Sigmoid colon (tissue), 7 donors: ENCODE measurements at places on chromosomes 12 and 14. TPM values are rescaled to one million over a fixed set of nuclear protein-coding genes. Genes with fewer than 3 reads are reported as not detected.

SMOC1 gene
- not detected for total RNA-seq

- no peak for DNase-seq
These were observed 463.3 kb upstream of the FOXG1 start for GRCh38 chr14:28303248-28303647.

- peak; percentile 92 for DNase-seq
These were observed at the start of gene GLIPR1 for GRCh38 chr12:75480469-75480949. GLIPR1 (plus strand) TSS chr12:75480755; CDS start chr12:75480881, 126 bp downstream.

GRCh38 chr12:81077686-81078441, at the start of gene ACSS3:
ACSS3 (plus strand) TSS chr12:81078079; CDS start chr12:81078121, 42 bp downstream.
- DNase-seq, result peak; percentile 74

- no peak for DNase-seq
These were observed 144.2 kb downstream of the SLC38A6 start for GRCh38 chr14:61125041-61125866.

DNA sequence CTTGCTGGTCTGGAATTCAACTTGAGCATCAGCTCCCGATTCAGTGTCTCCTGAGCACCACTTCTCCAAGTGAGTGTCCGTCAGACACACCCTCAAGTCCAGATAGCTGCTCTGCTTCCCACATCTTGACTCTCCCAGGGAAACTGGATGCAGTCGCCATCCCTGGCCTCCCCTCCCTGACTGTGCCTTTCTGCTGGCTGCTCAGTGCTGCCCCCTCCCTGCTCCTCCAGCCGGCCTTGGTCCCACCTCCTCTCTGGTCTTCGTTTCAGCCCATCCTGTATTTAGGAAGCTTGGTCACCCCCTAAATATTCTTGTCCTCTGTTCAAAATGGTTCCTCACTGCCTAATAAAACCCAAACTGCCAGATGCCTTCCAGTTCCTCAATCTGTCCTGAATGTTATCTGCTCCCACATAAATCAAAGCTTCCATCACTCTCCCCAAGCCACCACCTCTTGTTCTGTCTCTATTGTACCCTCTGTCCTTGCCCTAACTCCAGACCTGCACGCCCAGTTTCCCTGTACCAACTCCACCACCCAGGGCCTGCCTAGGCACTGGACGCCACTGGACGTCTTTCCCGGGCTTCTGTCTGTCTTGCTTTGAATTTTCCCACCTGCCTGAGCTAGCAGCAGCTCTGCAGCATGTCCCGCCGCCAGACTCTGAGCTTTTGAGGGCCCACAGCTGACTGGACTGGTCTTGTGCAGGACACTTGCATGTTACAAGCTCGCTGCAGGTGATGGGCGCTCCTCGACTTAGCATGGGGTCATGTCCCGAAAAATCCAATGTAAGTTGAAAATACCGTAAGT, 33.8 kb downstream of the CCDC92 start:
- DNase-seq, result no peak

FGF23 gene
- not detected for total RNA-seq

DNA sequence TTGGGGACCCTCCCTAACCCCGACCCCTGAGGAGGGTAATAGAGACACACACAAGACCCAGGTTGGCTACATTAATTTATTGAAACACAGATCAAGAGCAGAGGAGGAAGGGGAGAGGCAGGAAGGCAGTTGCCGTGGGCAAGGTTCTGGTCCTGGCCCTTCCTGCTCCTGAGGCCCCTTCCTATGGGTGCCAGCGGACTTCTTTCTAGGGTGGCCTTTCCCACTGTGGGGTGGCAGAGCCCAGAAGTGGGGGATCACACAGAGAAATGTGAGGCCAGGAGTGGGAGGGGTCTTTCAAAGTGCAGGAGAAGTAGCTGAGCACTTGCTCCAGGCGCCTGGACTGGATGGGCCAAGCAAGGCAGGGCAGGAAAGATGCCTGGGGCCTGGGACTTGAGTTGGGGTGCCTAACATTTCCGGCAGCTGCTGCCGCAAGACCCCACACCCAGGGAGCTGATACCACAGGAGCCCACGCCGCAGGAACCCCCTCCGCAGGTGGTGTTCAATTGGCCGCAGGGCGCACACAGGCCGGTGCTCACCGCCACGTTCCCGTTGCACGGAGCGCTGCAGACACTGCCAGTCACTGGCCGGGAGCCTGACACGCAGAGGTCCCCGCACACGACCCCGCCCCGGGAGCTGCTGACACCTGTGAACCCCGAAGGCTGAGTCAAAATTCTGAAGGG, 5.3 kb downstream of the KRT81 start:
- DNase-seq, result no peak

DNA sequence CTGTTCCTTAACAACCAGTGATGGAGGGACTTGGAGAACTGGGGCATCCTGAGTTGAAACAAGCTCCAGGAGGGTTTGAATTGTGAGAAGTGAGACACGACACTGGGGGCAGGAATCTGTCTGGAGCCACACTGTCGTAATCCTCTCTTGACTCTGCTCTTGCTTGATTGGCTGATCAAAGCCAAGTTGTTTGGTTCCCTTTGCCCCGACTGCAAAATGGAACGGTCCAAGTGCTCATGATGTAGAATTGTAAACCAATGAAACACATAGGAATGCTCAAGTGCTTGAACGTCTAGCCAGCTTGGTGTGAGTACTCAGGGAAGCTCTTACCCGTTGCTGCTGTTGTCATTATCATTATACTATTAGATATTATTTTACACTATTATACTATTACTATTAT, 98.1 kb downstream of the TMEM132C start:
- DNase-seq, result no peak

DNA sequence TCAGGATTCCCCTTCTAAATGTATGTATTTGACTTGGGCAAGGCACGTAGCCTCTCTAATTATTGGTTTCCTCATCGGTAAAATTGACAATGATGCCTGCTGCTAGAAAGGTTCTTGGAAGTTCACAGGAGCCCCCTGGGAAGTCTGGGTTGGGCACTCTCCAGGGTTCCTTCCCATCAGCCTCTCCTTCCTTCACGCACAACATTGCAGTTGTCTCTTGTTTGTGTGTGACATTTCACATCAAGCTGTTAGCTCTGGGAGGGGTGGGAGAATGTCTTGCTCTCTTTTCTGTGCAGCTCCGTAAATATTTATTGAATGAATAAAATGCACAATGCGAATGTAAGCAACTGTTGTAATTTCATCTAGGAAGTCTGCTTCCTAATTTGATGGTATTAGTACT, 153.2 kb upstream of the PRICKLE1 start:
- no peak for DNase-seq

- peak; percentile 66 for DNase-seq
These were observed 353.6 kb downstream of the TMTC2 start for GRCh38 chr12:83040339-83040738.

GRCh38 chr12:10121278-10121677, 8.7 kb downstream of the CLEC7A start:
- no peak for DNase-seq

DNA sequence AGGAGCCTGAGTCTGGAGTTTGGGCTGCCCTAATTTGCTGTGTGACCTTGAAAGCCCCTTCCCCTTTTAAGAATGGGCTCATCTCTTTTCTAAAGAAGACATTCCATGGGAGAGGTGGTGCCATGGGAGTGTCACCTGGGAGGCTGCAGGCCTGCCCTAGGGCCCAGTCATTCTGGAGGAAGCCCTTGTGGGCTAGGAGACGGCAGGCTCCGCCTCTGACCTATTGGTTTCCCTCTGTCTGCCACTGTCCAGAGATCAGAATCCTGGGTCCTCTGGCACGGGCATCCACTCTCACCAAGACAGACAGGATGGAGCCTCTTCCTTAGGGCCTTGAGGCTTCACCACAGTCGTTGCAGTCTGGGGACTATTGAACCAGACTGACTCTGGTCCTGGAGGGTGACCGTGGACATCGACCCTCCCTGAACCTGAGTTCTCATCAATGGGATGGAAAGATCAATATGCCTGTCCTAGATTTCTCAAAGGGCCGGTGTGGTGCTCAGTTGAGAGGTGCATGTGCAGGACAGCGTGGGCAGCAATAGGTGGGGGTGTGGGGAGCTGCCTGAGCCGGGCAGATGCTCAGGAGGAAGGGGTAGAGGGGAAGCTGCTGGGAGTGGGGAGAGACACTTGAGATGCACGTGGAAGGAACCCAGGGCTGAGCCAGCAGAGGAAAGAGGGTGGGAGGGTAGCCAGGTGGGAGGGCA, 12.2 kb upstream of the CLMN start:
- DNase-seq, result no peak

DNA sequence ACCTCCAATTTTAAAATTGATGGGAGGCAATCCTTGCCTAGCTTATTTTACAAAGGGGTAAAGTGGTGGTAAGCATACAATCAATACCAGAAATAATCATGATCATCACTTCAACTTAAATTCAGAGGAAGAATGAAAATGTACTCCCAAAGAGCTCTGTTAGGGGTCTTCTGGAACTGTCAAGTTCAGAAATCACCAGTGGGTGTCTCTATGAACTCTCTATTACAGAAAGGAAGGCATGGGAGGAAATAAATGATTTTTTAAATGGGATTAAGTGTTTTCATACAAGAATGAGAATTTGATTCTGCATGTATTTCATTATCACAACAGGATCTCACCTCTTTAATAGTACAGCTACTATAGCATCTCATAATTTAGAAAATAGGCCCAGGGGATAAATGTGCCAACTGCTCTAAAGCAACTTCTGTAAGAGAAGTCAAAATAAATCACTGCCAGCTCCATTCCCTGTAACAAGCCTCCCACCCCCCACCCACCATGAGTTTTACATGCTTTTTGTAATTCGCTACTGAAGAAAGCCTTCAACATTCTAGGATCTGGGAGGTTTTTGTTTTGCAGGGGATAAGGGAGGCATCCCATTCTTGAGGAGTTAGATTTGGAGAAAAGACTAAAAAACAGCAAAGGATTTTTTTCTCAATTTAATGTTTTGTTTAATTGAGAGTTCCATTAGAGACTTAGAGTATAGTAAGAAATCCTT, 9.7 kb downstream of the DCP1B start:
- DNase-seq, result no peak

- DNase-seq, result no peak
These were observed 155.2 kb downstream of the TTC7B start for GRCh38 chr14:90660865-90661570.

DNA sequence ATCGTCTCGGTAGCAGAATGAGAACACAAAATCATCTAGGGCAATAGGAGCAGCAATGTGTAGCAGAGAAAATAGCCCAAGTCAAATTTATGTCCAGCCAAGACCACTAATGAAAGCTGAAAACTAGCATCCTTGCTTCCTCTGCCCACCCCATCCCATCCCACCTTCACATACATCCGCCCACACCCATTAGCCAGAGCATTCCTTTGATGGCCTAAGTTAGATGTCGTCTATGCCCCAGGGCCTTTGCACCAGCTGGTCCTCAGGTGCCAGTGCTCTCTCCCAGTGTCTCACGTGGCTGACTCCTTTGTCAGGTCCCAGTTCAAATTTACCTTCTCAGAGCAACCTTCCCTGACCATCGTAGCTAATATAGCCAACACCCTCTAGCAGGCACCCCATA, 17.8 kb upstream of the PPP2R5C start:
- no peak for DNase-seq

DNA sequence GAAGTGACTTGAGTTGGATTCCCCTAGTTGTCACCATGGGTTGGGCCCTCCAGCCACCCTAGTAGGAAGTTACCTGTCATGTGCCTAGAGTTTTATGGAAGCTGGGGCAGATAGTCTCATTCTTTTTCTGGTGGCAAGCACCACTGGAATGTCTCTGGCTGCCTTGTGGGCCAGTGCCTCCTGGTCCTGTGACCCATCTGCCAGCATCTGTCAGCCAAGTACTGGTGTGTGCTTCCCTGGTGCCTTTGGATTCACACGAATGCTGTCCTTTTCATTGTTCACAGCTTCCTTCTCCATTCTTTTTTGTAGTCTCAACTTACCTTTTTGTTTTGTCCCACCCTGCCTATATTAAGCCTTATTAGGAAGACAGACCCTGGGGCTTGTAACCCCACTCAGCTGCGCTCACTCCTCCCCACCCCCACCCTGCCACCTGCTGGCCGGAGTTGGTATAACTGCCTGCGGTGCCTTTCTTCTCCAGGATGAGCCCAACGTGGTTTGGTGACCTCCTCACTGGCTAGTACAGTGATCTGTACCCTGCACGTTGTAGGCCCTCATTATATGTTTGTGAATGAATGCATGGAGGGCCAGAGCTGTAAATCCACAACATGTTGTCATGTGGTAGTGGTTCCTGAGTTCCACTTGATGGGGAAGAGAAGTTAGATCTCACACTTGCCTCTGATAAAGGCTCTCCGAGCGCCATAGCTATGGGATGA, 125.7 kb downstream of the TSPAN9 start:
- DNase-seq, result no peak

KERA gene
- total RNA-seq, result not detected

RPS6KL1 gene
- 7.8 TPM for total RNA-seq

CYP46A1 gene
- total RNA-seq, result 0.36 TPM

DNA sequence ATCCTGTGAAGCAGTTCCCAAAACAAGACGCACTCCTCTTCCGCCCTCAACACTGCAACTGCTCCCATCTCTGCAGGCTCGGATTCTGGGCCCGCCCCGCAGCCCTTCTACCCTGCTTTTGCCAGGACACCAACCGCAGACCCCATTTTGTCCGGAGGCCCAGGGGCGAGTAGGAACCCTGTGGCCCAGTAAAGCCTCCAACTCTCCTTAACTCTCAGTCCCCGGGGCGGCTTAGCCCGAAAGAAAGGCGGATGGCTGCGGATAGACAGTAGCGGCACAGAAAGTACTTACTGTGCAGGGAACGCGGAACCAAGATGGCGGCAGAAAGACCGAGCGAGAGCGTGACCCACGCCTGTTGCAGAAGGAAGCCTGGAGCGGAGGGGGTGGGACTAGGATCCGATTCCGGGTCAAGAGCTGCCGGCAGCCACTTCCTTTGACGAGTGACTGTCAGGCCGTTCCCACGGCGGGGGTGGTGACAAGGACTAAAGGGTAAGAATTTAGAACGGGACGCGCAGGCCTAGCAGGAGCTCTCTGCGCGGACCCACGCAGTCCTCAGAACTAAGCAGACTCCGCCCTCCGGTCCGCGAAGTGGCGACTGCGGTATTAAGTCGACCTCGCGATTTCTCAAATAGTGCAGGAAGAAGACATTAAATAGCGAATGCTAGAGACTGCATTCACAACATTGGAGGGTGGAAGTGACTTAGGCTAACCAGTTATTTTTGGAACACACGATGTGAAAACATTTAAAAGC, at the start of gene NACA:
TSS of gene NACA (minus strand) at position 328 of the 751 bp plus-strand sequence. CDS start 778 bp downstream, outside the sequence.
- peak; percentile 99 for DNase-seq

SPPL3 gene
- total RNA-seq, result 28.0 TPM

DNA sequence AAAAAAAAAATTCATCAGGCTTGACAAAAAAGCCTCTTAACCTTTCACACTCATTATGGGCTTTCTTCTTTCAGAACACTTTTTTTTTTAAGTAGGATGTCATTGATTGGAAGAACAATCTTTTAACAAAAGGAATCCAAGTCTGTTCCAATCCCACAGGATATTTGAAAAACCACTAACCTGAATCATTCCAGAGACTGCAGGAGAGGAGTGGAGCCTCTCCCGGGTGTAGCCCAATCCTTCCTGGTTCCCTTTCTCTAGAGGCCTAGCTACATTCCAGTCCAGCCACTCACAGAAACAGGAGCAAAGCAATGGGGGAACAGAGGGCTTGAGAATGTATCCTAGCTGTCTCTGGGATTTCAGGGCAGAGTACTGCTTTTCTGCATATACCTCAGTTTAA, 4.3 kb downstream of the MFAP5 start:
- DNase-seq, result no peak

DNA sequence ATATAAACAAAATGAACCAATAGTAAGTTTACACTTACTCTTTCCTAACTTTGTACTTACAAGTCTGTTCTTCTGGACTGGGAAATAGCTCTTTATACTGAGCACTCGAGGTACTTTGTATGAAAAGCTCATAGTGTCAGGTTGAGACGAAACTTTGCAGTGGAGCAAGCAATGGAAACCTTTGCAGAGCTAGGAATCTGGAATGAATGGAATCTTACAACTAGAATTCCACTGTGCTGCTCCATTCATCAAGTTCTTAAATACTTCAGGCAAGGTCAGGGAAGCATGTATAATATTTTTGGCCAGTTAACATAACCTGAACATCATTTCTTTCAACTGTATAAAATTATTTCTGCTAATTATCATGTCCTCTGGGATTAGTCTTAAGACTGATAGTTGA, 1327.5 kb upstream of the FLRT2 start:
- DNase-seq, result no peak
